CD4-positive, alpha-beta T cell treated with Interleukin-4 for 1 hour (primary cell): ENCODE measurements at places on chromosomes 12 and 14.

GRCh38 chr14:82313889-82314288, 780.2 kb upstream of the SEL1L start:
- DNase-seq = no peak

- no peak for DNase-seq
Measured at GRCh38 chr12:132642846-132643835, 24.6 kb downstream of the P2RX2 start.

- DNase-seq = no peak
Measured at GRCh38 chr14:84885061-84885460, 644.9 kb upstream of the FLRT2 start.

DNA sequence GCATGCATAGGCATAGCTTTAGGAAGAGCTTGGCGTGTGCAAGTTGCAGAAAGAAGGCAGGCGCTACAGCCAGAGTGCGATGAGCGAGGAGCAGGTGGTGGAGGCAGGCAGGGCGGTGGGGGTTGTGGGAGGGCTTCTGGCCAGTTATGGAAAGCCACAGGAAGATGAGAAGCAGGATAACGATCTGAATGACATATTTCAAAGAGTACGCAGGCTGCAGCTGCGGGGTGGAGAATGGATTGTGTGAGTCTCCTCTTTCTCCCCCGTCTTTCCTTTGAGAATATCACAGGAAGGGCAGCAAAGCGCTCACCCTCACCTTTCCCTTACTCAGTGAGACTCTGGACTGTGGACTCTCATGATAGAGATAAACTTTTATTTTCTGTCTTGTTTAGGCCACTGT, 48.7 kb upstream of the PLXNC1 start:
- no peak for DNase-seq

DNA sequence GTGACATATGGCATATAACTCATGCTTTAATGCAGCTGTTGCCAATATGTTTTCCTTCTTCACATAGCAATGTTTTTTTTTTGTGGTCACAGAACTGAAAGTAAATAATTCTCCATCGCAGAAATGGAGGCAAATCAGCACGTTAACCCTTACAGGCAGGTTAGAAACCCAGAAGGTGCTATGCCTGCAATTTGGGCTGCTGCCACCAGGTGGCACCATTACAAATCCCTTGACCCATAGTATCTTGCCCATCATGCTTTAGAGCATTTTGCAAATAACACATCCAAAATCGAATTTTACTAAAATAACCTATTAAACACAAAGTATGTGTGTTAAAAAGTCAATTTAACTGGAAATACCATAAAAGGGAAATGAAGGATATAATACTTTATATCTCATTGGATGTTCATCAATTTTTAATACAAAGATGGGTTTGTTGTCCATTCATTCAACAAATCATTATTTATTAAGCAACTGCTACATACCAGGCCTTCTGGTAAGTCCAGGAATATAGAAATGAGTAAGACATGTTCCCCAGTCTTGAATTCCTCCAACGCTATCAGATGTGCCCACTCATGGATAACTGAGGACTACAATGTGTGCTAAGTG, 340.1 kb downstream of the GLT1D1 start:
- no peak for DNase-seq

GRCh38 chr12:56028511-56029165, 7.8 kb downstream of the IKZF4 start:
- no peak for DNase-seq

- no peak for DNase-seq
Measured at GRCh38 chr14:78450669-78451318, 280.6 kb downstream of the NRXN3 start.

GRCh38 chr12:93002293-93003054, 73.4 kb upstream of the EEA1 start:
- no peak for DNase-seq
